ENCODE measurements at places on chromosomes 16 and 17.
A peak's percentile ranks its signal among the peaks of the same experiment; 100 is the strongest.

GRCh38 chr17:18016426-18016825, 22.5 kb downstream of the ATPAF2 start:
- DNase-seq, result no peak

GRCh38 chr17:7258731-7259554, 3.3 kb downstream of the CLDN7 start:
- no peak for DNase-seq

GRCh38 chr16:21162661-21163151, 4.2 kb downstream of the LDAF1 start:
- no peak for DNase-seq

GRCh38 chr16:10949424-10949970, 5.1 kb downstream of the CLEC16A start:
- DNase-seq, result peak; percentile 42

DNA sequence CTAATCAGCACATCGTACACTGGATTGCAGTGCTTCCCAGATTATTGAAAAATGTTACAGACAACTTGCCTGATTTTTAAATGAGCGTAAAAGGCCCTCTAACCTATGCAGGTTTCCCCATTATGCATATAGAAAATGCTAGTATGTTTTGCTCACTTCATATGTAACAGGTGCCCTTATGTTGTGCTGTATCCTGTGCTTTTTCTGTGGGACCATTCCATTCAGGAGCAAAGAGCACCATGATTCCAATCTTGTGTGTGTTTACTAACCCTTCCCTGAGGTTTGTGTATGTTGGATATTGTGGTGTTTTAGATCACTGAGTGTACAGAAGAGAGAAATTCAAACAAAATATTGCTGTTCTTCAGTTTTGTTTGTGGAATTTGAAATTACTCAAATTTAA, 12.9 kb downstream of the PTRH2 start:
- no peak for DNase-seq

DNA sequence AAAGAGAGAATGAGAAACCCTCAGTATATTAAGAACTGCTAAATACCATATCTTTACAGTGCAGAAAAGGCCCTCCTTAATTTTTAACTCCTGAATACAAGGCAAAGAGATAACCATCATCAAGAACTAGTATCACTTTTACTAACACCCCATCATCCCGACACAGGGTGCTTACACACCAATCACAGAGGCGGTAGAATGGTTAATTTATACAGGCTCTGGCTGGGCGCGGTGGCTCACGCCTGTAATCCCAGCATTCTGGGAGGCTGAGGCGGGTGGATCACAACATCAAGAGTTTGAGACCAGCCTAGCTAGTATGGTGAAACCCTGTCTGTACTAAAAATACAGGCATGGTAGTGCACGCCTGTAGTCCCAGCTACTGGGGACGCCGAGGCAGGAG, 4.2 kb downstream of the PSMD12 start:
- no peak for DNase-seq

- DNase-seq, result no peak
Observed at GRCh38 chr17:50890675-50891516, 24.7 kb upstream of the TOB1 start.

DNA sequence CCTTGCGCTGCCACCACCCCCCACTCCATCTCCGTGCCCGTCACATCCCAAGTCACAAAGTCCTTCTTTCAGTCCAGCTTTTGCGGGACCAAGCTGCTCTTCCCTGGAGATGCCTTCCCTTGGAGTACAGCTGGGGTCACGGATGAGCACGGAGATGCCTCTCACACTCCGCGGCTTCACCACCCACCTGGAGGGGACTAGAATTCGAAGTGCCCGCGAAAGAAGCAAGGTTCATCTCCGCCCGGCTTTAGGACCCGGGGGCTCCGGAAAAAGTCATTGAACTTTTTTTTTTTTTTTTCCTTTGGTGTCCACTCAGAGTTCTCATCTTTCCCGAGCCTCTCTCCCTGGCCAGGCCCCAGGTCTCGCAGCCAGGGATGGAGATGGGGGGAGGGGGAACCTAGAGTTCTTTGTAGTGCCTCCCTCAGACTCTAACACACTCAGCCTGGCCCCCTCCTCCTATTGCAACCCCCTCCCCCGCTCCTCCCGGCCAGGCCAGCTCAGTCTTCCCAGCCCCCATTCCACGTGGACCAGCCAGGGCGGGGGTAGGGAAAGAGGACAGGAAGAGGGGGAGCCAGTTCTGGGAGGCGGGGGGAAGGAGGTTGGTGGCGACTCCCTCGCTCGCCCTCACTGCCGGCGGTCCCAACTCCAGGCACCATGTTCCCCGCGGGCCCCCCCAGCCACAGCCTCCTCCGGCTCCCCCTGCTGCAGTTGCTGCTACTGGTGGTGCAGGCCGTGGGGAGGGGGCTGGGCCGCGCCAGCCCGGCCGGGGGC, at the start of gene FKBP10:
Gene FKBP10 (plus strand): TSS at position 624 of the 771 bp plus-strand sequence. CDS start 31 bp downstream, at position 655.
- DNase-seq, result peak; percentile 22

All from stimulated activated CD4-positive, alpha-beta T cell treated with anti-CD3 and anti-CD28 coated beads, Interleukin-2, amount 100 ng/mL, for 24 hours (primary cell).